Fibroblast of the aortic adventitia (primary cell): ENCODE measurements at places on chromosomes 11 and 22. TPM values are rescaled to one million over a fixed set of nuclear protein-coding genes. Genes with fewer than 3 reads are reported as not detected.

Gene APOA1
- 0.72 and 70.3 TPM in 2 replicates for total RNA-seq

- no peak for DNase-seq
These were observed 19.5 kb downstream of the TSPAN4 start for GRCh38 chr11:862081-862661.

DNA sequence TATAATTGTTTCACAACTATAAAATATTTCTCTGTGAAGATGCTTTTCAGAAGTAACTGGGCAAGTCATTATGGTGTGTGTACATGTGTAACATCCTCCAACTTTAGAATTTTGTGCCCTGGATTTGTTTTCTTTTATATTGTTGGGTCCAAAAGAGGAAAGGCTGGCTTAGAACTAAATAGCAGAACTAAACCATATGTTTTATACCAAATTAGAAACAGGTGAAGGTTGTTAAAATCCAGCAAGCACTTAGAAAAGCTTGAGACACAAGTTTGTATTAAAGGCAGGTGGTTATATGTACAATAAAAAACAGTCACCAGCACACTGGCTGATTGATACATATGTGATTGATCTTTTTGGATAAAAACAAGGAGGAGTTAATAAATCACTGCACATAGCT, 158.5 kb downstream of the WNT11 start:
- peak; percentile 20 for DNase-seq

DNA sequence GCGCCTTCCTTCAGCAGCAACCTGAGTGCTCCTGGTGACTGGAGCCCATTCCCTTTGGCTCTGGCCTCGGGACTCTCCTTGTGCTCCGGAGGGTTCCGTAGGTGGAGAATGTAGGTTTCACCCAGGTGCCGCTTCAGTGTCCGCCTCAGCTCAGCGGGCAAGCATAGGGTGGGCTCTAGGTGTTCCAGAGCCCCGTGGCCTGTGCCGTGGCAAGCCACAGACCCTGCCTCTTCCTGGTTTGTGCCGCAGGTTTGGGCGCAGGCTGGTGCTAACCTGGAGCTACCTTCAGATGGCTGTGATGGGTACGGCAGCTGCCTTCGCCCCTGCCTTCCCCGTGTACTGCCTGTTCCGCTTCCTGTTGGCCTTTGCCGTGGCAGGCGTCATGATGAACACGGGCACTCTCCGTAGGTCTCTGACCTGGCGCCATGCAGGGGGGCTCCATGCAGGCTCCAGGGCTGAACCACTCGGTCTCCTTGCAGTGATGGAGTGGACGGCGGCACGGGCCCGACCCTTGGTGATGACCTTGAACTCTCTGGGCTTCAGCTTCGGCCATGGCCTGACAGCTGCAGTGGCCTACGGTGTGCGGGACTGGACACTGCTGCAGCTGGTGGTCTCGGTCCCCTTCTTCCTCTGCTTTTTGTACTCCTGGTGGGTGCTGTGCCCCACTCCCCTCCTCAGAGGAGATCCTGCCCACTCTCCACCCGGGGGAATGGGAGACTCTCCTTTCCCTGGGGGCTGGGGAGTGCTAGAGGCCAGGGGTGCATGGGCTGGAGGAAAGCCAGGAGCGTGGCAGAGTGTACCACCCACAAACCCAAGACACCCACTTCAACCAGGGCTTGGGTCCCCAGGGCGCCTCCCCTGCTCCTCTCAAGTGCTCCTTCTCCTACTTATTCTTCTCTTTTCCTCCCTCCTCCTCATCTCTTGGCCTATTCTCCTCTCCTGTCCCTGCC, 2.4 kb downstream of the SLC22A12 start:
- DNase-seq: no peak

Gene OR51I1
- 0.09 TPM in 1 of 2 replicates, not detected in the other for total RNA-seq

- DNase-seq: peak; percentile 91
These were observed at the start of gene FAM111B for GRCh38 chr11:59106363-59107336. Gene FAM111B, plus strand, starts transcription at chr11:59107237. Its CDS starts 2,389 bp downstream, at chr11:59109626.

Gene ANO9
- total RNA-seq: not detected in 2 replicates

Gene SLCO2B1
- total RNA-seq: 2.0 TPM in 1 of 2 replicates, not detected in the other

DNA sequence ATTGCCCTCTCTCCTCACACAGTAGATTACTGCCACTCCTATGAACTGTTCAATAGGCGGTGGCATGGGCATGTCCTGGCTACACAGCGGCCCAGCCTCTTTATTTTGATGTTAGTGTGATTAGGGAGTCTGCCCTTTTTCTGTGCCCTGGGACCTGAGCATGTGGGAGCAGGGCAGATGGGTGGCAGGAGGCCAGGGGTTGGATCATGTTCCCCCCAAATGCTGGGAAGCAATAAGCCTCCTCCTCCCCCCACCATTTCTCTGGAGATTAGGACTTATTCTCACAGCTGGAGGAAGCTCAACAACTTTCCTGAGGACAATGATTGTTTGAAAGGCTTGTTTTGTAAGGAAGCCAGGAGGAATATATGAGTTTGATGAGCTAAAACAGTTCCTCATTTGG, 848 bp downstream of the HEPN1 start:
- DNase-seq: no peak

- DNase-seq: no peak
These were observed 19.7 kb upstream of the MUC5AC start for GRCh38 chr11:1138097-1138496.

- DNase-seq: no peak
These were observed 24.2 kb downstream of the CCT8L2 start for GRCh38 chr22:16568425-16568758.

- DNase-seq: no peak
These were observed 6.9 kb downstream of the NAALADL1 start for GRCh38 chr11:65051398-65051858.

Gene C22orf31
- not detected in 2 replicates for total RNA-seq

Gene TMEM45B
- total RNA-seq: not detected in 2 replicates

Gene HEPN1
- not detected in 2 replicates for total RNA-seq

DNA sequence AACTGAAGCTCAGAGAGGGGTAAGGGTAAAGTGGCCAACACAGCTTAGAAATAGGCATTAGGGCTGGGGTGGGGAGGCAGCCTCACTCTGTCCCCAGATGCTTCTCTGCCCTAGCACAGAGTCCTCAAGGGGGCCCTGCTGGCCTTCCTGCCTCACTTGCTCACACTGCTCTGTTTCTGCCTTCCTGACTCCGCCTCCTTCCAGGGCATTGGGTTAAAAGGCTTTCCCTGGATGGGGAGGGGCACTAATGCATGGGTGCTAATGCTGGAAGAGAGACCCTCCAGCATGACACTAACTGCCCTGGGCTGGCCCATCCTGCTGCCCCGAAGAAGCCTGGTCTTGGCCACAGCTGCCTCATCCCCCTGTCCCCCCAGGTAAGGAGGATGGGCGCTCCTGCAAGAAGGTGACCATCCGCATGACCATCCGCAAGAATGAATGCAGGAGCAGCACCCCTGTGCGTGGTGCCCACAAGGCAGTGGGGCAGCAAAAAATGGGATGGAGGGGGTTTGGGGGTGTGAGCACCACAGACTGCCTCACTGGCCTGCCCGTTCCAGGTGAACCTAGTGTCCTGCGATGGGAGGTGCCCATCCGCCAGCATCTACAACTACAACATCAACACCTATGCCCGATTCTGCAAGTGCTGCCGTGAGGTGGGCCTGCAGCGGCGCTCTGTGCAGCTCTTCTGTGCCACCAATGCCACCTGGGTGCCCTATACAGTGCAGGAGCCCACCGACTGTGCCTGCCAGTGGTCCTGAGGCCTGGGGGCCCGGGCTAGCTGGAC, 74.0 kb upstream of the MYOD1 start:
- DNase-seq: no peak

DNA sequence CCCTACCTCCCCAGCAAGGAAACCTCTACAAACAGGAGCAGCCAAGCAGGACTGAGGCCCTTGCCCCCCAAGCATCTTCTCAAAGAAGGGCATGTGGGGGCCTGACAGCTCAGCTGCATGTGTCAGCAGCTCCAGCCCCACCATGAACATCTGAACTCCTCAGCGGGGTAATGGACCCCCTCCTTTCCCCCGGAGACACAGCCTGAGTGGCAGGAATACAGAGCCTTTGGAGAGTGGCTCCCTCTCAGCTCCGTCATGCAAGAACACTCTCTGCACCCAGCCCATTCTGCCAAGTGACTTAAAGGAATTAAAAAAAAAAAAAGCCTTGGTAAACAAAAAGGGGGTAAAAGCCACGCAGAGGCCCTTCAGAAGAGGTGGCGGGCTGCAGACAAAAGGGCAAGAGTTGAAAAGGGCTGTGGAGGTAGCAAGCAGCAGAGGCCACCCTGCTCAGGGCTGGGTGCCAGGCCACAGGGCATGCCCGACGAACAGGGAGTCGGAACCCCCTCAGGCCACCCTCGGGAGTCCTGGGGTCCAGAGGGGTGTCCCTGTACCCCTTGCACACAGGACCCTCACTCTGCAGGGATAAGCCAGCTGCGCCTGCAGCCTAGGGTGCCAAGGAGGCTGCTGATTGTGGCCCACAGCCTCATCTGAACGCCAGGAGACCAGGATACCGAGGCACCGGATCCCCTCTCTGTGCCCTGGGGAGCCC, 62.5 kb downstream of the MACROD1 start:
- no peak for DNase-seq

Gene FGF19
- total RNA-seq: not detected in 2 replicates

- DNase-seq: no peak
These were observed 20.2 kb downstream of the GAB2 start for GRCh38 chr11:78397398-78397797.

DNA sequence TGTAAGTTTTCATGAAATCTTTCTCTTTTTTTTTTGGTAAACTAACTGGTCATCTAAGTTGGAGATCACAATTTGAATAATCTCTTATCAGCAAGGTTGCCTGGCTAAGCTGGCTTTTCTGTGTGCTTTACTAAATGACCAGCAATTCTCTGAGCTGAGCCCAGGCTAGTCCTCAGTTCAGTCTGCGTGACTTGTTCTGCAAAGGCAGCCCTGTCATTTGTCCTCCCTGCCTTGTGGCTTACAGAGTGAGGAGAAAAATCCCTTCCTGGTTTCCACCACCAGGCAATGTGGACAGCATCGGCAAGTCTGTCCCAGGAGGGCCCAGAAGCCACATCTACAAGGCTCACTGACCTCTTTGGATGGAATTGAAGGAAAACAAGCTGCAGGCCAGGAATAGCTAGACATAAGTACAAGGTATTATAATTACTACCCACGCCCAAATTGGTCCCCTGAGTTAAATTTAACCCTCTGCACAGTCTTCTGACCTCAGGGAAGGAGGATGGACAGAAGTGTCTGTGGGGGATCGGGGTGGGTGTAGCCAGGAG, 108.6 kb downstream of the SCN3B start:
- peak; percentile 35 for DNase-seq

Gene EMID1
- 0.08 TPM in 1 of 2 replicates, not detected in the other for total RNA-seq

DNA sequence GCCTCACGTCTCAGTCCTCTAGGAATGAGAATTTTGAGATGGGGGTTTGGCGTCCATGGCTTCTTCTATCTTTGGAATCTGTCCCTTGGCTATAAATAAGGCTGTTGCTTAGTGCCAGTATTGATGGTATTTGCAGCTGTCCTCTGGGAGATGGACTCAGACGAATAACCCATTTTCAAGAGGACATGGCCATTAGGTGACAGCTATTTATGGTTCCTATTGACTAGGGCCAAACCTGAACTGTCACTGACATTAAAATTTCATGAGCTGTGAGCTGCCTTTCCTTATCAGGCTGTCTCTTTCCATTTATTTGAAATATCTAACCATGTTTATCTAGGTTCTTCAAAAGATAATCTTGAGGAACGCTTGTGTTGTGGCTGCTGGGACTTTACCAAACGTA, 92.7 kb downstream of the NAV2 start:
- DNase-seq: no peak

DNA sequence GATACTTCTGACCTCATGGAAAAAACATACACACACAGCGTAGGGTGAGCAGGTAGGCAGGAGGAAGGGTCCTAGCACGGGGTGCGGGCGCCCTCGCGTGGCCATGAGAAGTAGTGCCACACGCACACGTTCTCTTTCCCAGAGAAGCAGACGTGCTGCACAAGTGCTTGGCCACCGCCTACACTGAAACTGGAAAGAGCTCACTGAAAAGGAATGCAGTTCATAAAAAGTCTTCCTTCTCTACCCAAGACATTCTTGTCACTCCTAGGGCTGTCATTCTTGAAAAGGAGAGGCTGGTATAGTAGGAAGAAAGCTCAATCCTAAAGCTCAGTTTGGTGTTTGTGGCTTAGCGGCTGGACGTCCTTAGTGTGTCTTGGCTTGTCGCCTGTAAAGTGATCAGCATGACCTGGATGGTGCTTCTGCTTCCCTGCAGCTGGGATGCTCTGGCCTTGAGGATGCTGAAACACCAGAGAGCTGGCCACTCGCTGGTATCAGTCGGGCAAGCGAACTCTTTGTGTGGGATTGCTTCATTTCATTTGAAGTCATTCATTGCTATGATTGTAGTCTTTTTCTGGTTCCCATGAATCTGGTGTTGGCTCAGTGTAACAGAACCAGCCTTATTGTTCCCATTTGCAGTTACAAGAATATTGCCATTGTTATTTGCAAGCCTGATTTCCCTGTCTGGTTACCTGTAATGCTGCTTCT, 303.8 kb downstream of the NTM start:
- peak; percentile 78 for DNase-seq

Gene PRR33
- total RNA-seq: not detected in 2 replicates

- peak; percentile 69 for DNase-seq
These were observed 14.7 kb downstream of the MGAT3 start for GRCh38 chr22:39471381-39472141.

DNA sequence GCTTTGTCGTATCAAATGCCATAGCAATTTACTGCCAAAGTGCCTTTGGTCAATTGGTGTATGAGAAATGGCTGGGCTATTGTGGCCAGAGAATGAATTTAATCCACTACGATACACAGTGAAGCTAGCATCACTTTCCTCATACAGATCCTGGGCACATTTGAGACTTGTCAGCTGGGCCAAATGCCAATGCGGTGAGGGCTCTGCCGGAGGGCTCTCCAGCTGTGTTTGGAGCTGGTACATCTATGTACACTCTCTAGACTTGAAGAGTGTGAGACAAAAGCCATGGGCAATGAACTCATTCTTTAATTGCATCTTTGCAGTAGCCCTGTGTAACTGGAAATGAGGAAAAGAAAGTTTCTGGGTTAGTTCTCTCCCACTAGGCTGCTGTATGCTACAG, 1052.9 kb downstream of the NTM start:
- no peak for DNase-seq
